ENCODE measurements at places on chromosomes 12 and 14.

DNA sequence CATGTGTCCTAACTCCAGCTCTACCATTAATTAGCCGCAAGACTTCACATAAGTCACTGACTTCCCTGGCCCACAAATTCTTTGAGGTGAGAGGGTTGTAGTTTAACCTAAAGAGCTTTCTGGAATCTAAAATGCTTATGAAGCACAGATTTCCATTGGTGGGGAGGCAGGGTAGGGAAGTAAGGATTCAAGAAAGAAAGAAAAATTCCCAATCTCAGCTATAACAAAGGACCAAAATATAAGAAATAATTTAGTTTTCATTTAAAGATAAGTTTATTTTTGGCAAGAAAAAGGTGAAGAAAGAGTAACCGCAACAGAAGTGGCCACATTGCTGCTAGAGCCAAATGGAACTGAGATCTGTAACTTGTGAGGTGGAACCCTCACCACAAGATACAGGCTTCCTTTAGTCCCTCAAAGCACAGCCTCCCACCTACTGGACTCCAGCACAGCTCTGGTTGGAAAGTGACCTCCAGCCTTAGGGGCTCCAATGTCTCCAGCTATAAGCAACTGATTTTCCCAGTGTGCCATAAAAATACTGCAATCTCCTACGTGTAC, 23.6 kb downstream of the DAD1 start:
- no peak for DNase-seq

- DNase-seq, result no peak
Observed at GRCh38 chr12:132551641-132552031, 58.7 kb downstream of the LRCOL1 start.

DNA sequence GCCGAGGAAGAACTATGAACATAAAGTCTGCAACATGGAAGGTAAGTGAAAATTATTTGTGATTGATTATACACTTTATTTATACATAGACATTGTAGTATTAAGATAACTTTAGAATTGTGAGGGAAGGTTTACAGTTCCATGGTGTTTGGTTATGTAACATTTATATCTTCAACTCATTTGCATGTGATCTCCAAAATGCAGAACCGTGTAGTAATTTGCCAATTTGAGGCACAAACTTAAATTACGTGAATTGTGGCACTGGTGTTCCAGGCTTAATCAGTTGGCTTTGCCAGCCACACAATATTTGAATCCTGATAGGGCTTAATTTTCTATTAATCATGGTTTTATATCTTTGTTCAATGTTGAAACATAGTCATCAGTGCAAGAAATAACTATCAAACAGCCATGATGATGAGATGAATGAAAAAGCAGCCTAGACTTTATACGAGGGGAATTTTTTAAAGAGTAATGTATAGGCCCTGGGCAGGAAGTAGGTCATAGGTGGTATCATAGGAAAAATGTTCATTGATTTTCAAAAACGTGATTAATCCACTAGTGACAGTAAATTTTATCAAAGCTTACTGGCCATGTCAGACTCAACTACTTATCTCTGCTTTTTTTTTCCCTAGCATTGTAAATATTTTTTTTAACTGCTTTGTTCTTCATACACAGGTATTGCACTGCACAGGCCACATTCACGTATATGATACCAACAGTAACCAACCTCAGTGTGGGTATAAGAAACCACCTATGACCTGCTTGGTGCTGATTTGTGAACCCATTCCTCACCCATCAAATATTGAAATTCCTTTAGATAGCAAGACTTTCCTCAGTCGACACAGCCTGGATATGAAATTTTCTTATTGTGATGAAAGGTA, 31.7 kb downstream of the HIF1A start:
- no peak for DNase-seq

DNA sequence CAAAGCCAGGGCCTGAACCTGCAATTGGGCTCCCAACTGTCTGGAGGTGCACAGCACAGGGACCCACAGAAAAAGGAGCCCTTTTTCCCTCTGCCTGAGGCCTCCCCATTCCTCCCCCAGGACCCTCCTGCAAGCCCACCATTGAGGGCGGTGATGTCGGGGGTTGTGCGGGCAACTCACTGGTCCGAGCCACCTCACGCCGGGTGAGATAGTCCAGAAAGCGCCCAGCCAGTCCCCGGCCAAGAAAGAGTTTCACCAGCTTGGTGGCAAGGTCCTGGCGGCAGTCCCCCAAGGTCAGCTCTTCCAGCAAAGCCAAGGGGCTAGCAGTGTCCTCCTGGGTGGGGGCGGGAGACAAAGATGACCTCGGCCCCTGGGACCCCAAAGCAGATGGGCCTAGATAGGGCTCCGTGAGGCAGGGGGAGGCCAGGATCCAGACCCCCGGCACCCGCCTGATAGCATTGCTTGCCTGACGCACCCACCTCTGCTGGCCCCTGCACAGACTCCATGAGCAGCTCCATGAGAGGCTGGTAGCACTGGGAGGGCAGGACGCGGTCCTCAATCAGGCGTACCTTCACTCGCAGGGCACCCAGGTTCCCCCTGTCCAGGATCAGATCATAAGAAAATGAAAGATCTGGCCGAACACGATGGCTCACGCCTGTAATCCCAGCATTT, 20.0 kb downstream of the RASAL1 start:
- no peak for DNase-seq

GRCh38 chr14:100442498-100443490, 119.7 kb downstream of the SLC25A47 start:
- DNase-seq, result no peak

- peak; percentile 34 for DNase-seq
Observed at GRCh38 chr14:103910262-103910935, 17.9 kb upstream of the TDRD9 start.

DNA sequence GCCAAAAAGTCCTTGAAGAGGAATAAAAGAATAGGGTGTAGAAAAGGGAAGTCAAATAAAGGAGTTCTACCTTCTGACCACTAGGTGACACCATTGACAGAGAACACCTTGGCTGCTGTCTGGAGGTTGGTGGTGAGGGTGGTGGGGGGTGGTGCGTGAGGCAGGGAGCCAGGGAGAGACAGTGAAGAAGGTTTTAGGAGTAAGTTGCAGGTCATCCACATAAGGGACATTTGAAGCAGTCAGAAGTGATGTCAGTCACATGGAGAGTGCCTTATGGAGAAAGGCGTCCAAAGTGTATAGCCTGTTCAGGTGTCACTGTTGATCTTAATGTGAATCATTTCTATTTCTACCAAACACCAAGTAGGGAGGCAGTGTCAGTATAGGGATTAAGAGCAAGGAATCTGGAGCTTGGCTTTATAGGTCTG, 279.3 kb upstream of the DDHD1 start:
- no peak for DNase-seq

DNA sequence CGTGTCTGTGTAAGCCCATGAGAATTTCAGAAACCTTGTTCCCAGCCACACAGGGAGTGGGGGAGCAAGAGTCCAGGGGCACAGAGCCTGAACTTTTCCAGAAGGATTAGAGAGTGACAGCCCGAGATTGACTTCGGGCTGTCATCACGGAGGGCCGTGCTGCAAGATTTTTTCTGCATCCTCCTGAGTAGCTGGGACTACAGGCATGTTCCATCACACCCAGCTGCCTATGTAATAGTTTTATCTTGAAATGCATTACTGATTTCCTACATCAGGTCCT, 14.4 kb downstream of the EVL start:
- no peak for DNase-seq

GRCh38 chr12:116592731-116593130, 33.5 kb downstream of the MAP1LC3B2 start:
- no peak for DNase-seq

- no peak for DNase-seq
Observed at GRCh38 chr14:67432050-67432564, 20.1 kb upstream of the PLEK2 start.

DNA sequence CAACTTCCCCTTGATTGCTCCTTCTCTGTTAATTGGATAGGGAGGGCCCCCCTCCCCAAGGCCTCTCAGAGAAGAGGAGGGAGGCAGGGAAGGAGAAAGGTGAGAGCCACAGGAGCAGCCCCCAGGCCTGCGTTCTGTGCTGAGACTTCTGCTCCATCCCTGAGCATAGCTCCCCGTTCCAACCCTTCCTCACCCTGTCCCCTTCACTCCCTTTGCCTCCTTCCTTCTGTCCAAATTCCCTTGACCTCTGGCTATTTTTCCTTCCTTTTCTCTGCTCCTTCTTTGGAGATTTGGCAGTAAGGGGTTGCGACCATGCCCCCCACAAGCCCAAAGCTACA, 788 bp upstream of the ASIC1 start:
- no peak for DNase-seq

GRCh38 chr14:92259613-92260357, 63.2 kb upstream of the SLC24A4 start:
- no peak for DNase-seq

DNA sequence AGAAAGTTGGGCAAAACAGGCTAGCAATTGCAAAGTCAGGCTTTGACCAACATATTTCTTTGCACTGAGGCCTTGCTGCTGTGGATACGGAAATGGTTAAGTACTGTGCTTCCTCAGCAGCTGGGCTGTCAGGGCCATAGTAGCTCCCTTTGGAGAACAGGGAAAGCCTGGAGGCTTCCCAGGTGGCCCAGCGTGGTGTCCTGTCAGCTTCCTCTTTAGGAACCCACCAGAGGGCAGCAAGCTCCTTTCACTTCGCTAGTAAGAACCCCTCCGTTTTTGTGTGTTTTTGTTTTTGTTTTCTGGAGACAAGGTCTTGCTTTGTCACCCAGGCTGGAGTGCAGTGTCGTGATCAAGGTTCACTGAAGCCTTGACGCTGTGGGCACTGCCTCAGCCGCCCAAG, 1.7 kb upstream of the CFAP251 start:
- no peak for DNase-seq

DNA sequence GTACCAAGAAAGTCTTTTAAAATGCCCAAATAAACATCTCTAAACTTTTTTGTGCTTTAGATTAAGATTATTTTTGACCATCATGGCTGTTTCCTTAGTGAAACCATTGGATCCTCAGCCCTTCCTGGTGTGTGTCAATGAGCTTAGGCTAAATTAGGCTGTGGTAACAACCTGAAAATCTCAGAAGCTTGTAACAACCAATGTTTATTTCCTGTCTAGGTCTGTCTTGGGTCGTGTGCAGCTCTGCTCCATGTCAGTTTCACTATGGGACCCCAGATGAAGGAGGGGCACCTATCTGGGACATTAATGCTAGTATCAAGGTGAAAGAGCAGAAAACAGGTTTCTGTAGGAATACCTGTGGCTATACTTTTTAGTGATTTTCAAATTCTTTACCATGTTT, 49.9 kb downstream of the KCNMB4 start:
- no peak for DNase-seq

DNA sequence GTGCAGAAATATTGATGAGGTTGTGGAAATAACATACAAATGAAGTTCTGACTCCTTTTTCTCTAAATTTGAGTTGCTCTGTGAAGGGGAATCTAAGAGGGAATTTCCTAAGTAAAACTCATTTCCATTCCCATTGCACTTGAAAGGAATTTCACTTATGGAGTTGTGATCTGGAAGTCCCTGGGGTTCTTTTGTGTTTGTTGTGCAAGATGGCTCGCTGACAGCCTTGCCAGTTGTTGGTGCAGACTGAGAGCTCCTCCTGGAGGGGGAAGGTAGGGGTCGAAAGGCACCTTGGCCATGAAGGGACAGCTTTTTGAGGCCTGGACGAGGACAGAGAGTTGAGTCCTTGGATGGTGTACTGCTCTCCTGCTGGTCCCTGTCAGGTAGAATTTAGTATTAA, 72.0 kb downstream of the C12orf56 start:
- DNase-seq, result no peak

- DNase-seq, result no peak
Observed at GRCh38 chr12:125579916-125580315, 514.7 kb downstream of the AACS start.

DNA sequence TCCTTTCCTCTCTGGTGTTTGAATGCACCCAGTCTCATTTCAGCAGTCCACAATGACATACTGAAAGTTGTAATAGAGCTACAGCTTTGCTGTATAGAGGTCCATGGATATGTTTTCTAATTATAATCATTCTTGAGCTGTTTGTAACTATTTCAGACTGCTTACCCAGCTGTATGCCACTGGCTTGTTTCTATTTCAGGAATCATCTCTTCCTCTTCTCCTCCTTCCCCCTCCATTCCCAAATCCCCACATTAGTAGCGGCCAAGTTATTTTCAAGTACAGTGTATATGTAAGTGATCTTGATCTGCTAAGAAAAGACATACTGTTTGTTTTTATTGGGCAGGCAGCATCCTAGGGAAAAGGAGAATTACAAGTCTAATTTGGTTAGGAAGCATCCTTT, 775.0 kb downstream of the DIO2 start:
- DNase-seq, result no peak

- no peak for DNase-seq
Observed at GRCh38 chr12:2646341-2646740, 148.4 kb upstream of the FKBP4 start.

- DNase-seq, result no peak
Observed at GRCh38 chr12:82968631-82969367, 282.1 kb downstream of the TMTC2 start.

DNA sequence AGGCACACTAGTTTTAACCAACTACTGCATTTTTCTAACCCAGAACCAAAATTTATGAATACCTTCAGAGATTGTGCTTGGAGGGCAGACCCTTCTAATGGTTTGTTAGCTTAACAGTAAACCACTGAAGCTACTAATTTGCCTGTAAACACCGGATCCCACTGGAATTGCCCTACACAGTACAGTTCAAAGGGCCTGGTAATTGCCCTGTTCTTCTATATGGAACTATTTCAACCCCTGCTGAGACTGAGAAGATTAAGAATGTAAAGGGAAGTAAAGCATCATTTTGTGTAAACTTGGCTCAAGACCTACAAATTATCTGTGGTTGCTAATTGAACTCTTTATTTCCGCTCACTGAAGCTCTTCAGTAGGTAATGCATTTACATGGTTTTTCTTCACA, 468.1 kb downstream of the NPAS3 start:
- DNase-seq, result no peak

DNA sequence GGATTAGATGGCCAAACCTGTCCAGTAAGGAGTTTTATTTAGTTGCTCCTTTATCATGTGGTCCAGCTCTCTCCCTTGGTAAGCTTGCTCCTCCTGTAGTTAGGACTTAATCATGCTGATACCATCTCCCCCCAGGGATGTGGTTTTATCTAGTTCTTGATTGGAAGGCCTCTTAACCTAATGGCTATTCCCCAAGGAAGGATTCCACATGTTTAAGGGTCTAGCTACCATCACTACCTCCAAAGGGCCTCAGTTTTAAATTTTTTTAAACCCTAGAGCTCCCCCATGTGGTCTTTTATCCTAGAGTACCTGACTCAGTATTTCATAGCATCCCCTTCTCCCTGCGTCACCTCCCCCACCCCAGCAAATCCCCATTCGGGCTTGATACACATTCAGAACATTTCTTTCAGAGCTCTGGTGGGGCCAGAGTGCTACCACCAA, 22.5 kb downstream of the MAP3K12 start:
- DNase-seq, result no peak
